NCI-H345 (cell line): ENCODE measurements at places on chromosomes 1 and 21.

DNA sequence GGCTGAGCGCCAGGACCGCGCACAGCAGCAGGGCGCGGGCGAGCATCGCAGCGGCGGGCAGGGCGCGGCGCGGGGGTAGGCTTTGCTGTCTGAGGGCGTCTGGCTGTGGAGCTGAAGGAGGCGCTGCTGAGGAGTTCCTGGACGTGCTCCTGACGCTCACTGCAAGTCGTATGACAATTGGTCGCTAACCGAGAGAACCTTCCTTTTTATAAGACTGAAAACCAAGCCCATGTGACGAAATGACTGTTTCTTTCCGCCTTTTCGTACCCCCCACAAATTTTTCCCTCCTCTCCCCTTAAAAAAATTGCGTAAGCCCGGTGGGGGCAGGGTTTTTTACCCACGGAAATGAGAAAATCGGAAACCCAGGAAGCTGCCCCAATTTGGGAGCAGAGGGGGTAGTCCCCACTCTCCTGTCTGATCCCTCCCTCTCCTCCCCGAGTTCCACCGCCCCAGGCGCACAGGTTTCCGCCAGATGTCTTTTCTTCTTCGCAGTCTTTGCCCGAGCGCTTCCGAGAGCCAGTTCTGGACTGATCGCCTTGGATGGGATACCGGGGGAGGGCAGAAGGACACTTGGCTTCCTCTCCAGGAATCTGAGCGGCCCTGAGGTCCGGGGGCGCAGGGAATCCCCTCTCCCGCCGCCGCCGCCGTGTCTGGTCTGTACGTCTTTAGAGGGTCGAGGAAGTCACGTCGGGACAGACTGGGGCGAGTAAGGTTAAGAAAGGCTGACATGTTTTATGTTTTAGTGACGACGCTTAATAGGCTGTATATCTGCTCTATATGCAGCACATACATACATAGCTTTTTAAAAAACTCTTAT is at the start of gene PTGS2:
PTGS2 (minus strand) TSS at position 179 of the 817 bp plus-strand sequence; CDS start at position 46, 133 bp downstream.
- peak; percentile 79 for DNase-seq

DNA sequence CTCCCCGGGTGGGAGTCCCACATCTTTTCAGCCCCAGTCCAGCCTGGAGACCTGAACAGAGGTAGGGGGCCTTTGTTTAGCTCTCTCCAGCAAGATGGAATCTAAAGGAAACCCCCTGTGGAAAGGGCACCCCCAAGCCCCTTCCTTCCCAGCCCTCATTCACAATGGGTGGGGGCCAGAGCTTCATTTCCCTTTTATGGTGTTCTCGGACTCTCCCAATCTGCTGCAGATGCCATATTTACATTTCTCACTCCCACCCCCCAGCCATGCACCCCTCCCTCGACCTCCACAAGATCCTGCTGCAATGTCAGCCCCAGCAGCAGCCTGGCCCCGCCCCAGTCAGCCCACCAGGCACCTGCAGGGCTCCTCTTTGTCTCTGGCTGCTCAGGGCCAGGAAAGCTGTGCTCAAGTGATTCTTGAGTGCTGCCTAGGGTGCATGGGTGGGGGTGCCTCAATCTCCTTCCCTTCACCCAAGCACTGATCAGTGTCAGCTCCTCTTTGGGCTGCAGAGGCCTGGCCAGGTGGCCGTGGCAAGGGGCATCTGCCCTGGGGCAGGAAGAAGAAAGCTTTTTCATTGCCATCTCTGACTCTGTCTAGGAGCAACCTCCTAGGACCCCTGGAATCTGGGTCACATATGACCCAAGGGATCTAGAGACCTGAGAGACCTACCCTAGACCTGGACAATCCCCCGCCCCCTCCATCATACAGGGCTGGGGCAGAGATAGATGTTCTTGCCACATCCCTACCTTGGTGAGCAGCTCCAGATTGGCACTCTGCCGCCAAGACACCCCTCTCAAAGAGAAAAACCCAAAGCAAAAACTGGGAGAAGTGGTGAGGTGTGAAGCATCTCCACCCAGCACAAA is 1.7 kb downstream of the KIF21B start:
- DNase-seq = peak; percentile 68

GRCh38 chr1:174448531-174448883 is 743 bp downstream of the GPR52 start:
- DNase-seq = no peak

GRCh38 chr1:228142701-228143136 is 2.6 kb downstream of the GUK1 start:
- no peak for DNase-seq
